ENCODE measurements at places on chromosomes 7 and 10. TPM values are rescaled to one million over a fixed set of nuclear protein-coding genes. Genes with fewer than 3 reads are reported as not detected.

GRCh38 chr7:80791509-80791929, 127.3 kb downstream of the SEMA3C start:
- no peak for DNase-seq

GRCh38 chr10:44888886-44889285, 22.3 kb upstream of the TMEM72 start:
- DNase-seq, result no peak

- DNase-seq, result no peak
Measured at GRCh38 chr7:53699215-53699837, 663.9 kb downstream of the POM121L12 start.

DNA sequence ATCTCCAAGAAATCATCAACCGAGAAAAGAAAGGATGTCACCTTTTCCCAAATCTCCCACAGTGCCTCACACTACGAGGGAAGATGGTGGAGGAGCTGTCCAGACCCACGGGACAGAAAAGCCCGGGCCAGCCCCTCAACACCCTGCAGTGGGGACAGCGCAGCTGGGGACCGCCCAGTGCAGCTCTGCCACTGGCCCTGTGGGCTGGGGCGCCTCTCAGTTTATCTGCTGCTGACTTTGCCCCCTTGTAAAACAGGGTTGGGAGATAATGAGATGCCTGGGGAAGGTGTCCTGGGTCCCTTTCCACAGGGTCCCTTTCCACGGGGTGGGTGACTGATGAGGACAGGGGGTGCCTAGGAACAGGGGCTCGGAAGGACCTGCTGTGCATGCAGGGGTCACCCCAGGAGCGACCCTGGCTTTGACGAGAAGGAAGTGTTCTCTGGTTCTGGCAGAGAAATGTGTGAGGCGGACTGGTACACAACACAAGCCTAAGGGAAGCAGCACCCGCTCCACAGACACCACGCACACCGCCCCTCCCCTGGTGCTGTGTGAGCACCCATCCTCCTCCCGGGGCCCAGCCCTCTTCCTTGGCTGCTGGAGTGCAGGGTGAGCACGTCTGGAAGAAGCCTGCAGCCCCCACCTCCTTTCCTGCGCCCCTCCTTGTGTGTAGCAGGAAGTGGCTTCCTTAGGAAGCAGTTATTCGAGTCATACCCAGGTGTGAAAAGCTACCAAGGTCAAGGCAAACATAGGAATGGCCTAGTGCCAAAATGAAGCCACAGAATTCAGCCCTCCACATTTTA, 339.9 kb downstream of the DNAJB6 start:
- DNase-seq, result no peak

GRCh38 chr10:46031648-46032532, 1.5 kb upstream of the NCOA4 start:
- DNase-seq, result no peak

The PRF1 gene
- 0.85 TPM for polyA plus RNA-seq

The ANXA8 gene
- 0.15 TPM for polyA plus RNA-seq

The MAGI2 gene
- polyA plus RNA-seq, result 34.5 TPM

The HGF gene
- 2.8 TPM for polyA plus RNA-seq

The PIK3CG gene
- polyA plus RNA-seq, result 2.1 TPM
